Renal cortical epithelial cell (primary cell): ENCODE measurements at places on chromosomes 7 and 10.

DNA sequence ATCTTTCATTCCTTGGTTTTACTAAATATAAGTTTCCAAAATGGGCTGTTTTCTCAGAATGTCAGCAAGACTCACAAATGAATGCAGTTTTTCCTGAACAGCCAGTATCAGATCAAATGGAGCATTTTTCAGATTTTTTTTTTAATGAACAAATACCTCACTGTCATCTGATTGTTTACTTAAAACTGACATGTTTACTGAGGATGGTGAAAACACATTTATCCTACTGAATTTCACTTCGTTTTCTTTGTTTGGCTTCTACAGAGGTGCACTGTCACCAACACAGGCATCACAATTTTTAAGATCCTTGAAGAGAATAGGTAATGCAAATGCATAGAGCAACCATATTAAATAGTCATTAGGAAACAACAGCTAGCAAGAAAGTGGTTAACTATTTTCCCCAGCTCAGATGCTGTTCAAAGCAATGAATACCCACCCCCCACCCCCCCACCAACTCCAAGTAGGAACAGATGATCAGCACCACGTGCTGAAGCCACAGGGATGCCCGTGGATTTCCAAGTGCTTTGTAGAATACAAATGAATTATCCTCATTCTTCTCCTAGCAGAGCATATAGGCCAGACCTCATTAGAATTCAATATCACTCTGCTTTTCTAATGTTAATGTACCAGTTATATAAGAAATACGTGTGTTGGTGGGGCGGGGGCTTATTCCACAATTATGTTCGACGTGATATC lies 205.9 kb downstream of the SKAP2 start:
- DNase-seq = no peak

DNA sequence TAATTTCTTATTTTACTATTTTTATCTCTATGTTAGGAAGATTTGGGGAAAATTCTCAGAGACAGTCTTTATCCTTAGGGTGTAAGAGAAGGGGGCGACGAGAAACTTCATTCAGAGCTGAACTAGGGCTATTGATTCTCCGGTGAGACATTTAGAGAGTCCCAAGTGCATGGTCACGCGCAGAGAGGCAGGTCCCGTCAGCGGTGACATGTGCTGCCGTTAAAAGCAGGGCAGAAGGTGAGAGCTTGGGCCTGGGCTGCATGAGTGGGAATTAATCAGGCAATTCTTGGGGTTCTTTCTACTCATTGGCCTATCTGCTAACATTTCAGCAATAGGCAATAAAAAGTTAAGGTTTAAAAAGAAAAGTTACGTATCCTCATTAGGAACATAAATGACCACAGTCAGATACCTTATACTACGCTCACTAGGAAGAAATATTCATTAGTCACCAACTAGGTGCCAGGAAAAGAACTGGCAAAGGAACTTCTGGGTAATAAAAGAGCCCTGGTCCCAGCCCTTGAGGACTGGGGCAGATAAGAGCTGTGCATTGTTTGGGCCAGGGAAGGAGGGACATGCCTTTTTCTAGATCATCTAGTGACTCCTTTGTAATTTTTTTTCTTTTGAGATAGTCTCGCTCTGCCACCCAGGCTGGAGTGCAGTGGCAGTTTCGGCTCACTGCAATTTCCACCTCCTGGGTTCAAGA lies 21.2 kb downstream of the PRKCQ start:
- peak; percentile 90 for DNase-seq

- no peak for DNase-seq
Measured at GRCh38 chr10:70740406-70741288, 44.5 kb downstream of the TBATA start.

- no peak for DNase-seq
Measured at GRCh38 chr10:78465431-78465830, 431.8 kb downstream of the RPS24 start.

DNA sequence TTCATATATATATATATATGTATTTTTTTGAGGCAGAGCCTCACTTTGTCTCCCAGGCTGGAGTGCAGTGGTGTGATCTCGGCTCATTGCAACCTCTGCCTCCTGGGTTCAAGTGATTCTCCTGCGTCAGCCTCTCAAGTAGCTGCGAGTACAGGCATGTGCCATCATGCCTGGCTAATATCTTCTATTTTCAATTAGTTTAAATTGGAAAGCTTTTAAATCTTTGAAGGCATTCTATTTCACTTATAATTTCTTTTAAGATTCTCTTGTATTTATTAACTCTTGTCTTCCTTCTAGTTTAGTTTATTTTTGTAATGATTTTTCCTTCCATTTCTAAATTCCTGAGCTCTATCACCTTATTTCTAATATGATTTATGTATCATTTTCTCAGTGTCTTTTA lies 71.2 kb downstream of the TPST1 start:
- DNase-seq = no peak

DNA sequence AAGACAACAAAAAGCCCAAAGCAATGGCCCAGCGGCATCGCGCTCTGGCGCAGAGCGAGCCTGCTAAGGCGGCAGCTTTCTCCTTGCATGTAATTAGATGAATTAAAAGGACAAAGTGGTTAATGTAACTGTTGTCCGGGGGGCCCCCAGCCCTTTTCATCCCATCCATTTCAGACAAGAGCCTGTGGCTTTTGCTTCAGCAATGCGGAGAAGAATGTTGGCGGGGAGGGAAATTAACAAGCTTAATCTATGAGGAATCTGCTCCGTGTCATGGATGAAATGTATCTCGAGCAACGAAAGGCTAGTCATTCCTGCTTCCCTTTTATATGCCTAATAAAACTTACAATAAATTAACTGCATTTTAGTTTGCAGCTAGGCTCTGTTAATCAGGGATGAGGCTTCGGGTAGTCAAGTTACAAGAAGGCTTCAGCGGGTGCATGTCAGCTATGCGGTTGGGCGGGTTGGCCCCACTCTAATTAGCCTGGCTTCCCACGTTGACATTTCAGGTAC lies 203.3 kb downstream of the BUB3 start:
- DNase-seq = no peak

GRCh38 chr7:32779167-32779566 lies 112.4 kb downstream of the KBTBD2 start:
- DNase-seq = no peak

- no peak for DNase-seq
Measured at GRCh38 chr10:69494626-69495558, 43.6 kb downstream of the TSPAN15 start.

DNA sequence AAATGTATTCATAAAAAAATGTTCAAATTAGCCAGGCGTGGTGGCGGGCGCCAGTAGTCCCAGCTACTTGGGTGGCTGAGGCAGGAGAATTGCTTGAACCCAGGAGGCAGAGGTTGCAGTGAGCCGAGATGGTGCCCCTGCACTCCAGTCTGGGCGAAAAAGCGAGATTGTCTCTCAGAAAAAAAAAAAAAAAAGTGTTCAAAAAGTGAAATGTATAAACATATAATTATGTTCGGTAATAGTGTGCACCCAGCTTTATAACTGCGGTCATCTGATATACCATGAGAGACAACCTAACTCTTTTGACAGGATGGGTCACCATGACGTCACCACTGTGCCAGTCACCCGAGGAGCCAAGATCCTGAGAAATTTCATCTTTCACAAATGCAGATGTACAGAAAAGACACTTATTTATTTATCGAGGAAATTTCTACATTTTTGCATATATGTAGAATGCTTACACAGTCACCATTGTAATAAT lies 594 bp upstream of the RP9 start:
- no peak for DNase-seq

DNA sequence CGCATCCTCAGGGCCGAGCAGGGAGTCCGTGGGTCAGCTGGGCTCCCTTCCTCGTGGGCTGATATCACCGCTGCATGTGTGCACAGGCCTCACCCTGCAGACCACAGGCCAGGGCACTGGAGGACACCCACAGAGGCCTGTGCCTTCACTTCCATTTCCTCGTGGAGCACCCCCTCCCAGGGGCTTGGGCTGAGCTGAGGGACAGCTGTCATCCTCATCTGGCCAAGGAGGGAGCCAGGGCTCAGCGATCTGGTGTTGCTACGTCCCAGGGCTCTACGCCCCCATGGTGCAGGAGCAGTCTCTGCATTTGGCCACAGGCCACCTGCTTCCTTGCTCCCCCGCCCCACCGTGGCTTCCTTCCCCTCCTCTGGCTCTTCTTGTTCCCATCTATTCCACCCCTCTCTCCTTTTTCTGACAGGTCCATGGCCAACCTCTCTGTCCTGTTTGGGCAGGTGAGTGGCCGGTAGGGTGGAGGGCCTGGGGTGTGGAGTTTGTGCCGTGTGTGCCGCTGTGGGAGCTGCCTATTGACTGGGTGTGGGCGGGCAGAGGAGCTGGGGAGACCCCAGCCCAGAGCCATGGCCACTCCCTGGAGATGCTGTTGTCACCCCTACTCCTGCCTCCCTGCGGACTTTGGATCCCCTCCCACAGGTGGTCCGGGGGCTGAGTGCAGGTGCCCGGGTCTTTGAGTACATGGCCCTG lies 8.3 kb upstream of the ASIC3 start:
- no peak for DNase-seq

- no peak for DNase-seq
Measured at GRCh38 chr7:42522227-42522991, 285.4 kb upstream of the GLI3 start.
